Liver (tissue), 10 donors: ENCODE measurements at places on chromosomes 16 and 17. TPM values are rescaled to one million over a fixed set of nuclear protein-coding genes. Genes with fewer than 3 reads are reported as not detected.
A peak's percentile ranks its signal among the peaks of the same experiment; 100 is the strongest.

The FOXN1 gene
- not detected for total RNA-seq

DNA sequence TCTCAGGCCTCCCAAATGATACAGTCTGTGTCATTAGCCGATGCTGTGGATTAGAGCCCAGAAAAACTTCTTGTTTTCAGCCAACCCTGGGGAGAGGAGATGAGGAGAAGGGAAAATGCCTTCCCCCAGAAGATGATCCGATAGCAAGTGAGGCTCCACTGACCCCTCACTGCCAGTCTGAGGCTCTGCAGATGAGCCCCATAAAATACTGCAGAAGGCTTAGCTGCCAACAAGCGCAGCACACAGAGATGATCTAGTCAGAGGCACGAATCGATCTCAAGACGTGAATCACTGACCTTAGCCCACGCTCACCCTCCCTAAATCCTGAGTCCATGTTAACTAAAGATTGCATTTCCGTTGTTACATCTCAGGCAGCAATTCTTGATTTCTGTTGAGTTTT lies 31.5 kb downstream of the SALL1 start:
- DNase-seq: no peak

DNA sequence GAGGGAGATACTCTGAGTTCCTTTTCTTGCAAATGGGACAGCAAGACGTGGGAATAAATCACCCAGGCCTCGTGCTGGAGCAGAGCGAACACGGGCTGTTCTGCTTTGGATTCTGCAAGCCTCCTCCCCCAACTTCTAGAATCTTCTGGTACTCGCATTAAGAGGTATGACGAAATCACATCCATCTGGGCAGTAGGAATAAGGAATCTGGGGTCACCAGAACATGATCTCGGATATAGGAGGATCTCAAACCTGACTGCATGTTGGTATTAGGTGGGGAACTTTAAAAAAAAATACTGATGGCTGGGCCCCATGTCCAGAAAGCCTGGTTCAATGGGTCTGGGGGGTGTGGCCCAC lies 49.8 kb upstream of the USP7 start:
- no peak for DNase-seq

GRCh38 chr17:40821536-40821935 lies 878 bp downstream of the KRT10 start:
- DNase-seq: no peak

- DNase-seq: no peak
Observed at GRCh38 chr16:80682421-80683070, 121.9 kb downstream of the CDYL2 start.

GRCh38 chr16:31352376-31353115 lies 2.4 kb upstream of the ITGAX start:
- DNase-seq: no peak

DNA sequence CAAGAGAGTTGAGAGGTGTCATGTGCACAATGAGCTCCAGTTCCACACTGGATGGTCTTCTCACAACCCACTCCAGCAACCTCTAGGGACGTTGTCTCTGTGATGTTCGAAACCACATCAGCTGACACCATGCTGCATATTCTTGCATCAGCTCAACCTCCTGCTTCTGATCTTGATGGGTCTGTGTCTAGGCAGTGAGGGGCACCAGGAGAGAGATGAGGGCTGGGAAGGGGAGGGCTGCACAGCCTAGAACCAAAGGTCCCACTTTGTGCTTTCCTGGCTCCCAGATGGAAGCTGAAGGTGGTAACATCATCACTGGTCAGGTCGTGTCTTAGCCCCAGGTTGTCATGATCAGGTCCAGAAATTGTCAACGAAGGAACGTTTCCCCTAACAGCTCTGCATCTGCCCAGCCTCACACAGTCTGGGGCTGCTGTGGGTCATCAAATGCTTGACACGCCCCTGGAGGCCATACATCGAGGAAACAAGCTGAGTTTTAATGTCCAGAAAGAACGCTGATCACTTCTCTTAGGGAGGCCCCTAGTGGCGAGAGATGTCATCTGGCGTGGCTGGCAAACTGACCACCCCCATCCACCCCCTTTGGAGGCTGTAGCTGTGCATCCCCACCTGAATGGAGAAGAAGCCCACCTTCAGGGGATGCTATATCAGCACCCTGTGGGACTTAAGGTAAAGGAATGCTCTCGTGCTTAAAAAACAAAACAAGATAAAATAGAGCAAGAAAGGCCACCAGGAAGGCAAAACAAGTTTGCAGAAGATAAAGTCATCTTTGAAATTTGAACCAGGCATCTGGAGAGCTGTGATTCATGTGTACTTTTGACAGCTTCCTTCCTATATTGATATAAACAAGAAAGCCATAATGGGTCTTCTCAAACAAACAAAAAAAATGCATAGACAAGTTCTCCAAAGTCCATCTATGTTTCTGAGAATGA lies 58.3 kb downstream of the WIPI1 start:
- DNase-seq: peak; percentile 52

The SLC47A1 gene
- total RNA-seq: 69.2 TPM

DNA sequence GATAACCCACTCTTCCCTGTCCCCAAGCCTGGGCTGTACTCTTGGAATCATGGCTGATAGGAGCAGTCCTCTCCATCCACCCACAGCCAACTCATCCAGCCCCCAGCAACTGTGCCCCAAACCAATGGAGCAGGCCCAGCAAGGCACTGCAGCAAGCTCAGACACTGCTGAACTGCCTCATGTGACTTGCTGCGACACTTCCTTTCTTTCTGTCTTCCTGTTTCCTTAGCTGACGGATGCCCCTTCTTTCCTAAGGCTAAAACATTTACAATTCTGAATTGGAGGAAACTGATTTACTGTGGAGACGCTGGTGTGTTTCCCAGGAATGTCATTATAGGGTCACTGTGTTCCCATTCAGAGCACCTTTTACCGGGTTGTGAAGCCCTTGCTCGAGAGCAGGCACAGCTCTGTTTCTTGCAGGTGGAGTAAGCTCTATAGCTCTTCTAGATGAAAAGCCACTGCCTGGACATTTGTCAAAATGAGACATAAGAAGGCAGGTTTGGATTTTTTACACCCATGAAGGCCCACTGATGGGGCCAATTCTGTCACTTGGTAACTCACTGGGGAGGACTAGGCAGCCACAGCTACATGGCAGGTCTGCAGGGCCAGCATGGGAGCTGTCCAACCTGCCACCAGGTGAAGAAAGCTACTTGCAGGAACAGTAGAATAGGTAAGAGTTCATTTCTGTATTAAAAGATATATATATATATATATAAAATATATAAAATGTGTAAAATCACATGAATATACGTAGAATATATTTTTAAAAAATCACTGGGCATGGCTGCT lies 27.4 kb downstream of the TMEM11 start:
- DNase-seq: no peak

DNA sequence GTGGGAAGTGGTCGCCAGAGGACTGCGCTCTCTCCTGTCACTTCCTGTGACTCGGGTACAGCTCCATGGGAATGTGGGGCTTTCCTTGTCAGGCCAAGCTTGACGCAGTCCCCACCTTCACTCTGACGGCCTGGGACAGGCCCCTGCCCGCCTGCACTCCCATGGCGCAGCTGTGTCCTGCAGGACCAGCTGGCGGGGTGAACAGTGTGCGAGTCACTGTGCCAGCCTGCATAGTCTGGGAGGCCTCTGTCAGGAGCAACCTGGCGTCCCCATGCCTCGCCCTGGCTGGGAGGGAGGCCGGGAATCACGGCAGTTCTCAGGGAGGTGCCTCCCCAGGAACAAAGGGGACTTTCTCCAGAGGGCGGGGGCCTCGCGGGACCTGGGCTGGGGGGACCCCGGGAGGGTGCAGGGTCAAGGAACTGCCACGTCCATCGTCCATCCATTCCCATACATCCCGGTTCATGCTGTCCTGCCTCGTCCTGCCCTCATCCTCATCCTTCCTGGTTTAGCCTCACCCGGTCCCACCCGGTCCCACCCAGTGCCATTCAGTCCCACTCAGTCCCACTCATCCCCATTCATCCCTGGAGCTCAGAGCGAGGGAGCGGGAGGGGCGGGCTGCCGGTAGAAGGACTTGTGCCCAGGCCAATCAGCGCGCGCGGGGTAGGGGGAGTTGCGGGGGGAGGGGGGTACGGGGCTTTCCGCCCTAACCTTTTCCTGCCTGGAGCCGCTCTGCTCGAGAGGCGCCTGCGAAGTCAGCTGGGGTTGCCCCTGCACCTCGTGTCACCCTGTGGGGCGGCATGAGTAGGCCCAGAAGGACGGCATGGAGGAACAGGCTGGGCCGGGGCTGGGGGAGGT lies 13.4 kb downstream of the FLYWCH1 start:
- no peak for DNase-seq

The CALB2 gene
- not detected for total RNA-seq

GRCh38 chr16:77868478-77868877 lies 80.1 kb downstream of the VAT1L start:
- no peak for DNase-seq

- DNase-seq: no peak
Observed at GRCh38 chr16:1431497-1432270, 806 bp downstream of the PERCC1 start.

The KCTD19 gene
- not detected for total RNA-seq

DNA sequence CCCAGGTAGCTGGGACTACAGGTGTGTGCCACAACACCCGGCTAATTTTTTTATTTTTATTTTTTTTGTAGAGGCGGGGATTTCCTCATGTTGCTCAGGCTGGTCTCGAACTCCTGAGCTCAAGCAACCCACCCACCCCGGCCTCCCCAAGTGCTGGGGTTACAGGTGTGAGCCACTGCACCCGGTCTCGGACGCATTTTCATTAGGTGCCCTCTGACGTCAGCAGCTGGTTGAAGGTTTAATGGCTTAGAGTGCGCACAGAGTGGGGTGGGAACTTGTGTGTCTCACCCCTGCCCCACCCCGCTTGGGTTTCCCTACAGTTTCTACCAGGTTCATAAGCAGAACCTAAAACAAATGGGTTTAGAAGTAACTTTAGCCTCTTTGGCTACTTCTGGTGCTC lies 109.0 kb downstream of the N4BP1 start:
- no peak for DNase-seq

The CTRB2 gene
- not detected for total RNA-seq

DNA sequence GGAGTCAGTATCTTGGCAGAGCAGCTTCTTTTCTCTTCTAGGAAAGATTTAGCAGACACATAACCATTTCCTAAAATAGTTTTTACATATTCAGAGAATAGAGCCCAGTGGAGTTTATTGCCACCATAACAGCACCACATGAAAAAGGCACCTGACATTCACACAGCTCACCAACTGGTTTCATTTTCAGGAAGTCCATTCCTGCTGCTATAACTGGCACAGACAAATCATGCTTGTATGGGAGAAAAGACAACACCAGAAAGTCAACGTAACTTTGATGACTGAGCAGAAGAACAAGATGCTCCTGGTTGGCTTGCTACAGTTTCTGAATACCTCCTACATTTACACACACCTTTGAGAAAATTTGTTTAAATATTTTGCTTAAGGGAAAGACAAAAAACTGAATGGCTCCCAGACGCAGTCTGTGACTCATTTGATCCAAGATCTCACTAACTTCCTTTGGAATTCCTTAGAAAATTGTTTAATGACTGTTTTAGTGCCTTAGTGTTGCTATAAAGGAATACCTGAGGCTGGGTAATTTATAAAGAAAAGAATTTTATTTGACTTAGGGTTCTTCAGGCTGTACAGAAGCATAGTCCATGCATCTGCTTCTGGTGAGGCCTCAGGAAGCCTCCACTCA lies 1380.6 kb downstream of the CDH8 start:
- DNase-seq: no peak

GRCh38 chr17:43962479-43962878 lies 8.7 kb upstream of the PYY start:
- DNase-seq: no peak

- no peak for DNase-seq
Observed at GRCh38 chr16:85678016-85678415, 10.7 kb downstream of the GINS2 start.

DNA sequence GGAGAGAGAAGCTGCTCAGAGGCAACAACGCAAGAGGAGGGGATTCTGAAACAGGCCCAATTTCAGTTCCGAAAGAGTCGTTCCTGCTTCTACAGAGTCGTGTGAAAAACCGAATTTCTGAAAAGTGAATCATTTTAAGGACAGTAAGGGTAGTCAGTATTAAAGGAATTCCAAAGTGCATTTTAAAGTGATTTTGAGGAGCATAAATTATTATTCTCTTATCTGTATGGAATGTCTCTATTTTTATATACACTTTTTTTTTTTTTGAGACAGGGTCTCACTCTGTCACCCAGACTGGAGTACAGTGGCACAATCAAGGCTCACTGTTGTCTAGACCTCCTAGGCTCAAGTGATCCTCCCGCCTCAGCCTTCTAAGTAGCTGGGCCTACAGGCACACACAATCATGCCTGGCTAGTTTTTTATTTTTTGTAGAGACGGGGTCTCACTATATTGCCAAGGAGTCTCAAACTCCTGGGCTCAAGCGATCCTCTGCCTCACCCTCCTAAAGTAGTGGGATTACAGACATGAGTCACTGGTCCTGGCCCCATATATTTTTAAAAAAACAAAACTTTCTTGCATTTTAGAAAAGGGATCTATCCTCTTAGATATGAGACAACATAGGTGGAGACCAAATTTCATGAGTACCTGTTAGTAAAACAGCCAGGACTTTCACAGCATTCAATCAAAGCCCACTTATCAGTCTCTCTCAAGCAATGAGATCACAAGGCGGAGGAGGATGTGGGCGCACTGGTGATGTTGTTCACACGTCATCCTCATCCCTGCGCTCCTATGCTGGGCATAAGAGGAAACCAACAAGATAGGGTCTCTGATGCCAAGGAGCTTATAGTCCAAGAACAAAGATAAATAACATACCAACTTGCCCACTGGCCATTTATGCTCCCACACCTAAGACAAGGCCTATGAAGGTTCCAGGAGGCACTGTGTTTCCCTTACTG lies 53.2 kb downstream of the SMG6 start:
- DNase-seq: no peak
